Stimulated activated memory B cell treated with anti-CD40 and anti-IgM and Interleukin-4, amounts not matched to agents 10 μg/mL and 1 μg/mL and 100 μg/mL, for 72 hours (primary cell): ENCODE measurements at places on chromosomes 11 and 22.
A peak's percentile ranks its signal among the peaks of the same experiment; 100 is the strongest.

DNA sequence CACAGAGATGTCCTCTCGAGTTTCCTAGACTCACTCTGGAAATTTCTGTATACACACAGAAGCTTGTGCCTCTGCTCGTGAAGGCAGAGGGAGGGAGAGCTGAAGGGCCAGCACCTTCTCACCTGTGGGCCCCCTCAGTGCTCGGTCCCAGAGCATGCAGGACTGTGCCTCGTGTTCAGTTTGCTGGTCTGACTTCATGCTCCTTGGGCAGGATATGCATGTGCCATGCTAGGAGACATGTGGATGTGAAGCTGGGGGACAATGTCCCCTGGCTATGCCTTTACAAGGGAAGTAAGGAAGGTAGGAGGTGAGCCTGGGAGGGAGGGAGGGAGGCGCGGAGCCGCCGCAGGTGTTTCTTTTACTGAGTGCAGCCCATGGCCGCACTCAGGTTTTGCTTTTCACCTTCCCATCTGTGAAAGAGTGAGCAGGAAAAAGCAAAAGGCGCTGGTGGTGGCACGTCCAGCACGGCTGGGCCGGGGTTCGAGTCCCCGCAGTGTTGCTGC, 22.6 kb downstream of the NEAT1 start:
- ATAC-seq, result no peak

DNA sequence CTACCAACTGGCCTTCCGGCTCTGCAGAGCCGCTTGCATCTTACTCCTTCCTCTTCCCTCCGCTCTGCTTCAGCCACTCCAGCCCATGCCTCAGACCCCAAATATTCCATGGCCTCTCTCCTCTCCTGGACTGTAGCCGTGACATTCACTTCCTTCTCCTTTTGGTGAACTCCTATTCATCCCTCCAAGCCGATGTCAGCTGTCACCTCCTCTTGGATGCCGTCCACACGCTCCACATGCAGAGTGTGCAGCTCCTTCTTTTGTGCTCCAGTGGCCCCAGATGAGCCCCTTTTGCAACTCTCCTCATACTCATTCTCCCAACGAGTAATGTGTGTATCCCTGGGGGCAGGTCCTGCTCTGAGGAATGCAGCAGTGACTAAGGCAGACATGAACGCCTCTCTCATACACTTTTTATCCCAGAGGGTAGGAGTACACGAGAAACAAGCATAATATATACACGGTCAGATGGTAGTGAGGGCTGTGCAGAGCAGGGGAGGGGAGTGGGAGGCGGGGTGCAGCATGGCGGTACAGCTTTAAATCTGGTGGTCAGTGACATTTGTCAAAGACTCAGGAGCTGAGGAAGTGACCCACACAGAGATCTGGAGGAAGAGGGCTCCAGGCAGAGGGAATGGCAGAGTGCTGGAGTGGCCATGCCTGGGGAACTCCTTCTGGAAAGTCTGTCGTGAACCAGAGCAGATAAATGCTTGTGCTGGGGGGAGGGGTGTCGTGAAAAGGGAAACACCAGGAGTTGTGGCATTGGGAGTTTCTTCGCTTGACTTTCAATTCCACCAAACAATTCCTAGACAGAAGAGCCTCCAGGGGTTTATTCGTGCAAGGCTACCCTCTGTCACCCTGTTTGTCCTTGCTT, 83.8 kb upstream of the ATXN10 start:
- ATAC-seq, result no peak

DNA sequence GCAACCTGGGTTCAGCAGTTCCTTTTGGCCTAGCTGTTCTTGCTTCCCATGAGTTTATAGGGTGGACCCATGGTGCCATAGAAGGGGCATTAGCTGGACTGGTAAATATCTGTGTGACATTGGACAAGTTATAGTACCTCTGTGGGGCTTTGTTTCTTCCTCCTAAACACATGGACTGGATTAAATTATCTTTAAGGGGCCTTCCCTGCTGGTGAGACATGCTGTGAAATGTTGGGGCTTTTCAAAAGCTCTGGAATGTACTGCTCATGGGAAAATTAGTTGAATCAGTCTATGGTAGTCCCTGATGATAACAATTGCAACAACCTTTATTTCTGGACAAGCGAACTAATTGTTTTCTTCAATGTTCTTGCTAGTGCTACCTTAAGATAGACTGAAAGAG, 276.2 kb downstream of the BLID start:
- ATAC-seq, result no peak

GRCh38 chr11:1573903-1574237, 1.8 kb upstream of the DUSP8 start:
- ATAC-seq, result peak; percentile 51

GRCh38 chr22:28021998-28022660, 103.1 kb upstream of the PITPNB start:
- ATAC-seq, result no peak

DNA sequence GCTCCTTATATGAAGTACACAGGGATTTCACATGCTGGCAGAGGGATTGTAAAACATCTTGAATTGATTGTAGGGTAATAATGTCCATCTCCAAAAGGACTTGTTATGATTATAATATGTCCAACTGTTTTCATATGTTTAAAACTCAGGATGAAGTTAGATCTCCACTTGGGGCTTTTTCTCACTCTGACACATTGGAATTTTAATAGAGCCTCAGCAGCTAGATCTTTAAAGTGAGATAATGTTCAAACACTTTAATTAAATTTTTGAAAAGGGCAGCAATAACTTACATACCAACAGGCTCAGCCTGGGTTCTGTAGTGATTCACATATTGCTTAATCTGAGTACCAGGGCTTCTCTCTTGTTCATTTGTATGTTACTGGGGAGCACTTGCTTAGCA, 152.1 kb downstream of the NELL1 start:
- no peak for ATAC-seq

DNA sequence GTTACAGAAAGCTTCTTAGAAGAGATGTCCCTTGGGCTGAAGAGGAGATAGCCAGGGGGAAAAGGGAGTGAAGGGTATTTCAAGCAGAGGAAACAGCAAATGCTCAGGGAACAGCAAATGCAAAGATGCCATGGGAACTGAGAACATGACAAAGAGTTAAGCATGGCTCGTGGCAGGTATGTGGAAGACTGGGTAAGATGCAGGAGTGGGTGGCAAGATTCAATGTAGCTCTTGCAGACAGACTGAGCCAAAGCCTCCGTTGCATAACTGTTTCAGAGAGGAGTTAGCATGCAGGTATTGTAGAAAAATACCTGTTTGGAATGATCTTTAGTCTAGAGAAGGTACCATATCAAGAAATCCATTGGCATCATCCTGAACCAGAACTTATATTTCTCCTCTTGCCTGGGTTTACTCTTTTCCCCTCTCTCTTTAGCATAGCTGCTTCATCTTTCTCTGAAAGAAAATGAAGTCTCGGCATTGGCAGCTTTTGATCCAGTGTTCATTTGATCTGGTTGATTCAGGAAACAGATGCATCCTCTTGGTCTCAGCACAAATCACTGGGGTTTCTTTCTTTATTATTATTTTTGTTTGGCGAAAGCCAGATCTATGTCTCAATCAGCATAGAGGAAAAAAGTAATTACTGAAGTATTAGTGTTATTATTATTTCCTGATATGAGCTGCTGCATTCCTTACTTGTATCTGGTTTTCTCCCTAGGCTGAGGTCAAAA, 41.7 kb upstream of the NUP160 start:
- no peak for ATAC-seq

GRCh38 chr11:123054301-123055065, 7.5 kb downstream of the HSPA8 start:
- ATAC-seq, result peak; percentile 87

GRCh38 chr11:10038521-10039302, 255.3 kb downstream of the SBF2 start:
- ATAC-seq, result no peak

- ATAC-seq, result no peak
These were observed 15.4 kb upstream of the MYOD1 start for GRCh38 chr11:17703951-17704350.

- no peak for ATAC-seq
These were observed 68.2 kb downstream of the METTL15 start for GRCh38 chr11:28176351-28176750.

GRCh38 chr11:11038352-11038751, 180.5 kb upstream of the ZBED5 start:
- ATAC-seq, result no peak

DNA sequence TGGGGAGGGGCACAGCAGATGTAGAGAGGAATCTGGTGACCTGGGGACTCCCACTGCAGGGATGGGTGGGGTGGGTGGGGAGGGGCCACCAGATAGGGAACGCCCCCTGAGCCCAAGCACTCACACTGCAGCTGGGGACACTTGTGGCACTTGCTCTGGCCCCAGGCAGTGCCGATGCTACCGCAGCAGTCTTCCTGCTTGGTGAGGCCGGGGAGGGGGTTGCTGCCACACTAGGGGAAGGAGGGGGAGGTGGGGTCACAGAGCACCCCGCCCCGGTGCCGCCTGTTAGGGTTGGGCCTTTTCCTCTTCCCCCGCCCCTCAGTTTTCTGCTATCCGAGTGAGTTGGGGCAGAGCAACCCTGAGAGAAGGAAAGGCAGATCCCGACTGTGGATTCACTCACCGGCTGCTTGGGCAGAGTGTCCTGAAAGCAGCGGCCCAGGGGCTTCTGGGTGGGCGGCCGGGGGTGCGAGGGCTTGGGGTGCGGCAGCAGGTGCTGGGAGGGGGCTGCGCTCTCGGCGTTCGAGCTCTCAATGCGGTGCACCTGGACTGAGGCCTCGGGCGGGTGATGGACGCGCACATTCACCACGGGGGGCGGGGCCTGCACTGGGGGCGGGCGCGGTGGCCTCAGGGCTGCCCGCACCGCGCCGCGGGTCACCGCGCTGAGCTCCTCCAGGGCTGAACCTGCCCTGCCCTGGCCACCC, 4.7 kb downstream of the LTBP3 start:
- peak; percentile 3 for ATAC-seq

DNA sequence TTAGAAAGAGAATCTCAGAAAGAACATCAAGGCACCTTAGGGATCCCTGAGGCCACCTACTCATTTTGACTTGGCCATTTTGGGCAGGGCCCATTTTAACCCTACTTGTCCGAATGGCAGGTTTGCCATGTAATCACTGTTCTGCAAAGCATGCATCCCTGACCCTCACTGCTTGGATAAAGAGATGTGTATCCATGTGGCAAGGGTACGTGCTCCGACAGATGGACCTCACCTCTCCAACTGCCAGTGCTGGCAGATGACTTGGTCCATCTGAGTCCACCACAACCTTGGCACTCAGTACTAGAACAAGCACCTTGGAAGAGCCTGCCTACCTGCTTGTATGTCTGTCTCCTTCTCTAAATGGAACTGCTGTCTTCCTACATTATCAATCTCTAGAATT, 139.4 kb downstream of the SPATA19 start:
- no peak for ATAC-seq

DNA sequence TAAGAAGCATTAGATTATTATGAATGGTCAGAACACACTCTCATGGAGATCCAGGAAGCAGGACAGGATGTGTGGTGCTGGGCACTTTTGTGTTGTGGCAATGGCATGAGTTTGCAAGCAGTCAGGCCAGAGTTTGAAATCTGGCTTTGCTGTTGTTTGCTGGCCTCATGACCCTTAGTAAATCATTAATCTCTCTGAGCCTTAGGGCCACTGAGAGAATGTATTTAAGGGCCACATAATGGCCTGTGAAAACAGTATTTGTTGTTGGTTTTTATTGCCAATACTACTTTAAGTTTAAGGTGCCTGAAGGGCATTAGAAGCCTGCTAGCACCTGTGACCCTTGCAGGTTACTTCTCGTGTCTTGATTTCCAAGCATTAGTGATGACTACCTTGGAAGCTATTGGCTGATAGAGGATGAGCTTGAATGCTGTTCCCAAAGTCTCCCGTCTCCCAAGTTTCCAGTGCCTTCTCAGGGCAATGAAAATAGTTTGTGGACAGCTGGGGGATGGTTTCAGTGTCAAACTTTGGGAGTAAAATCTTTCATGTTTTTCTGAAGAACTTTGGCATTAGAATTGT, 24.6 kb downstream of the STIM1 start:
- no peak for ATAC-seq

GRCh38 chr11:112352907-112353306, 92.2 kb upstream of the PLET1 start:
- no peak for ATAC-seq

GRCh38 chr11:10325277-10326011, 20.6 kb downstream of the ADM start:
- no peak for ATAC-seq

- no peak for ATAC-seq
These were observed 21.9 kb upstream of the C22orf42 start for GRCh38 chr22:32181043-32181442.

- ATAC-seq, result no peak
These were observed 34.1 kb downstream of the OR4D9 start for GRCh38 chr11:59545179-59546020.

DNA sequence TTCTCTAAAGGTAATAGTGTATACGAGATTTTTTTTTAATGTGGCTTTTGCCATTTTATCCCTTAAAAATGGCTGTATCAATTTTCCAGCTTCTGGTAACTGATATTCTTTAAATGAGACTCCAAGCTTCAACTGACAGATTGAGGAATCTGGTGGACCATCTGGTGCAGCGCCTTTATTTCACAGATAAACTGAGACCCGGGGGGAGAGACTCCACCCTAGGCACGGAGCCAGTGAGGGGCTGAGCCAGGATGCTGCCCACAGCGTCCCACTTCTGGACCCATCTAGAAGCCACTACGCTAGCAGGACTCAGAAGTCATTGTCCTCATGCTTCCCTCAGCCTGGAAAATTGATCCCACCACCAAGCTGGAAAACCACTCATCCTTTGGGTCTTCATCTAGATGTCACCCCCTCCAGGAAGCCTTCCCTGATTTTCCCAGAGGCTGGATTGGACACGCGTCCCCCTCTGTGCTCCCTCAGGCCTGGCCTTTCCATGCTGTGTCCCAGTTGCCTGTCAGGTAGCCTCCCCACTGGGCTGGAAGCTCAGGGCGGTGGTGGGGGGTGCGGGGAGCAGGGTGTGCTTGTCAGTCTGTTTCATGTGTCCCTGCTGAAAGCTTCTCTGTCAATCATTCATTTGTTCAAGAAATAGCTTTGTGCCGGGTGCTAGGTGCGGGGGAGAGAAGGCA, 12.3 kb upstream of the CD5 start:
- ATAC-seq, result no peak

DNA sequence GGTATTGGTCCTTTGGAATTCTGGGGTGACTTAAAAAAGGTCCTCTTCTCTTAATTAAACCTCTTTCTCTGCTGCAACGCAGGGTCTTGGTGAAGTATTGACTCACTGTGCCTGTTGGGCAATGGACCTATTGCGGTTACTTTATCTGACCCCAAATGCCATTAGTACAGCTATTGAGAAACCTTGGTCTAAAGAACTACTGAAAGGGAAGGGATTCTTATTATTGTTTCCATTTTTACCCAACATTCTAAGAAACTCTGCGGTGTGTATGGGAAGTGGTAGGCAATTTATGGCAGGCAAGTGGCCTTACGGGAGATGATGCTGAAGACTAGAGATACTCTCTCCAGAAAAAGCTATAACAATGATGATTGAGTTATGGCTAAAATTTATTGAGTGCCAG, 12.5 kb downstream of the SLC6A5 start:
- ATAC-seq, result no peak

GRCh38 chr11:75465701-75466531, 32.9 kb upstream of the KLHL35 start:
- ATAC-seq, result no peak
